ENCODE measurements at places on chromosomes 5 and 9. TPM values are rescaled to one million over a fixed set of nuclear protein-coding genes. Genes with fewer than 3 reads are reported as not detected.

Gene CREBRF
- 19.7 TPM for total RNA-seq

Gene MARCOL
- not detected for total RNA-seq

Gene SLCO6A1
- total RNA-seq: not detected

- DNase-seq: peak; percentile 57
These were observed 63.5 kb upstream of the SLC2A8 start for GRCh38 chr9:127333221-127334064.

DNA sequence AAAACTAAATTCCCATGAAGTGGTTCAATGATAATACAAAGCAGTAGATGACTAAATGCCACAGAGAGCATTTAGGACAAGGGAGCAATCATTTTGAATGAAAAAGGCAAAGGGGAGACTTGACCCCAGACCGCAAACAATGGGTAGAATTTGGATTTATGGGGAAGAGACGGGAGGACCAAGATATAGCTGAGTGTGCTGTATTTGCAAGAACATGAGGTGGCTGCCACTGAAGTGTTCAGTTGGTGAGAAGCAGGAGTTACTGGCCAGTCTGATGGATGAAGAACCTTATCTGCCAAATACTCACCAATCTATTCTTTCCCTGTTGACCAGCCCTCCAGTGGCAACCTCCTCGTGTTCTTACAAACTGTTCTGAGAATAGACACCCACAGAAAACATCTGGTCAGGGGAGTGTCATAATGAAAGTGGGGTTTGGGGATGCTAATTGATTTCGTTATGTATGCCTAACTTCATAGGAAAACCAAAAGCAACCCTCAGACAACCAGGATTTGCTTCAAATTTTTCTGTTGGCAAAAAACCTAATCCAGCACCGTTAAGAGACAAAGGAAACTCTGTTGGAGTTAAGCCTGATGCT, 19.8 kb downstream of the TDRD7 start:
- no peak for DNase-seq

DNA sequence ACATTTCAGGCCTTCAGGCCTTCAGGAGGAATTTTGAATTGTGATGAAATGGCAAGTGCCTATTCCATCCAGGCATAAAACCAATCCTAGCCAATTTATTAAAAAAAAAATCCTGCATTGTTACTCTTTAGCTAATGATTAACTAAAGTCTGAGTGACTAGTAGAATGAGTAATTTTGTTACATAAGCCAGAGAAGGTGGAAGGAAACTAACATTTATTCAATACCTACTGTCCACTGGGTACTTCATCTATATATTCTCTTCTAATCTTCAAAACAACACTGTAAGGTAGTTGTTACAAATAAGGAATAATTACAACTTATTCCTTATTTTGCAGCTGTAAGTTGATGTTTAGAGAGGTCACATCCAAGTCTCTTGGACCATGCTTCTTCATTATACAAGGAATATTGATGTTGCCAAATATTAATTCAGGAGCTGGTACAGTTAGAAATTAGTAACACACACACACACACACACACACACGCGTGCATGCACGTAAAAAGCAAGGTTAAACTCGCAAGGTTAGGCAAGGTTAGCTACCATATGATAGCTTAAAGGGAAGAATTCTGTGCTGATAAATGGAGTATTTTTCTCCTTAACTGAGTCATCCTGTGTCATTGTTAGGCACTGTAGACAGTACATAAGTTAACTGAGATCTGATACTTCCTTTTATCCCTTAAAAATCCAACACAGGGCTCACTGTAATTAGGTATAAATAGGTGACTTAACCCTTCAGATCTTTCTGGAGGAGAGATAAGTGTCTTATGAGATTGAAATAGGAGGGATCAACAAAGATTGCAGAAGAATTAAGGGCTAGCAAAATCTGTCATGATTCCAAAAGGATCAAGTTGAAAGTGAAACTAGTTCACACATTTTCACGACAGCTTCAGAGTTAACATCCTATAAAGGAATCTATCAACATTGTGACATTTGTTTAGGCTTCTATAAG, 596.9 kb downstream of the PDE4D start:
- DNase-seq: no peak

- no peak for DNase-seq
These were observed 146.5 kb downstream of the UNC13B start for GRCh38 chr9:35308316-35308715.

Data from uterus (tissue), 4 donors.